ENCODE measurements at places on chromosomes 11 and 22. TPM values are rescaled to one million over a fixed set of nuclear protein-coding genes. Genes with fewer than 3 reads are reported as not detected.

DNA sequence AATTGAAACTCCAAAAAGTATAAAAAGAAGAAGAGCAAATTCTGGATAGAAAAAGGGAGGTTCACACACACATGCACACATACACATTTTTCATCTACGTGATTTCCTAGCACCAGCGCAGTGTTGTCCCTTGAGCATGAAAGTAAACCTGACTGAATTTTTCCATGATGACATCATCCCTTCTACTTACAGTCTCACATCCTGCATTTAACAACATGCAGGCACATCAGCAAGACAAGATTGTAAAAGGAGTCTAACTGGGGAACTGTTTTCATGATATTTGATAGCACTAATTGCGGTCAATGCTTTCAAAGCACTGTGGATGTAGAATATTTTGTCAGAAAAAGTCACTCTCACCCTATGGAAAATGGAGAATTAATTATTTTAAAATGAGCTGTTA is 36.6 kb downstream of the GAS2 start:
- peak; percentile 91 for DNase-seq

Gene PARVB
- 222 TPM for total RNA-seq

DNA sequence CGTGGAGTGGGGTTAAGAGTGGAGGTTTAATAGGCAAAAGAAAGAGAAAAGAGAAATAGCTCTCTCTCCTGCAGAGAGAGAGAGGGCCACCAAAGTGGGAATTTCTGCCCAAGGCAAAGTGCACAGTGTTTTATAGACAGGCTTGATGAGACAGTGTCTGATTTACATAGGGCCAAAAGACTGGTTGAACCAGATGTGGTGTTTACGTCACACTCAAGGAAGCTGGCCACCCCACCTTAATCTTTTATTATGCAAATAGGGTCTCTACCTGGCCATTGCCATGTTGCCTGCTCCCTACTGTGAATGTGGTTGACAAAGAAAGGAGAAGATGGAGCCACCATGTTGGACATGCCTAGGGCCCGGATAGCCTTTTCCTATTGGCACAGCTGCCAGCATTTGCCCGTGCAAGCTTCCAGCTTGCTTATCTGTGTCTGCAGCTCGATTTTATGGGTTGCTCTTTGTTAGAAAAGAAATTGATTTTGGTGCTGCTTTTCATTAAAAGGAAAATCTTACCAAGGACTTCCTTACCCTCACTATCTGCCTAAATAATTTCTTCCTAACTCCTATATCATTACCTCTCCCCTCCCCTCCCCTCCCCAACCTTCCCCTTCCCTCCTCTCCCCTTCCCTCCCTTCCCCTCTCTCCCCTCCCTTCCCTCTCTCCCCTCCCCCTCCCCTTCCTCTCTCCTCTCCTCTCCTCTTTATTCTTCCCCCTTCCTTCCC is 436.0 kb downstream of the NELL1 start:
- no peak for DNase-seq

Gene WNT11
- not detected for total RNA-seq

- no peak for DNase-seq
These were observed 27.0 kb upstream of the SCGB1A1 start for GRCh38 chr11:62391642-62392425.

DNA sequence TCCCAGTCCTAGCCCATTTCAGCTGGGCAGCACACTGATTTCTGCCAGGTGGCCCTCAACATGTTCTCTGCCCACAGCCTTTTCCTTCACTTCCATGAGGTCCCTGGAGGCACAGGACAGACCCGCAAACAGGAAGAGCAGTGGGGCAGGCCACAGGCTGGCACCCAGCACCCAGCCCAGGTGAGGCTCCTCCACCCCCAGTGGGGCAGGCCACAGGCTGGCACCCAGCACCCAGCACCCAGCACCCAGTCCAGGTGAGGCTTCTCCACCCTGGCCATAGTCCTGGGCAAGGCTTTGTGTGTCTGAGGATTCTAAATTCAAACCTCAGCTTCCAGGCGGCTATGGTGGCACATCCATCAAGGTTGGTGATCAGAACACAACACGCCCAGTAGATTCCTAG is 1413.0 kb downstream of the BRD1 start:
- DNase-seq, result no peak
